ENCODE measurements at places on chromosomes 3 and 15. TPM values are rescaled to one million over a fixed set of nuclear protein-coding genes. Genes with fewer than 3 reads are reported as not detected.

DNA sequence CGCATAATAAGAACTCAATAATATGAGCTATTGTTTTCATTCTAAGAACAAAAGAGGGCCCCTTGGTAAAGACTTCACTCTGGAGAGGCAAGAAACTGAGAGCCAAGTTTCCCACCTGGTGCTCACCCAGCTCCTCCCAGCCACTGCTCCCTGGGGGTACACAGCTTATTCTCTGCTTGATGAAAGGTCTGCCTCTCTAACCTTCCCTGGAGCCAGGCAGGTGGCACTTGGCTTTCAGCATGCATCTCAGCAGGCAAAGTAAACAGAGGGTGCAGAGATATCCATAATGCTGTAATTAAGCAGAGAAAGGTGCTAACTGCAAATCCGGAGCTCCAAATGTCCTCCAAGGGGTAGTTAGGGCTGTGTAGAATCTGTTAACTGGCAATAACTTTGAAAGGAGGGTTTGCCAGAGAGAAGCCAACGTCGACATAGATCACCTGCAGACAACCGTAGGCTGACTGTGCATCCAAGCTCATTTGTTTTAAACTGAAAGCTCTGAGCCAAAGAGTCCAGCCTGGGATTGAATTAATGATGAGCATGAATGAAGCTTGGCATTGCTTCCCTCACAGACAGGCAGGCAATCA is 159.6 kb upstream of the PROK2 start:
- no peaks in the 10 kb centered on the region for H3K36me3 ChIP-seq
- DNase-seq = no peak

GRCh38 chr15:34011481-34011880 is 27.5 kb downstream of the AVEN start:
- H3K4me3 ChIP-seq = no peak overlapping the region
- H3K4me1 ChIP-seq = no peaks in the 10 kb centered on the region
- no peaks in the 10 kb centered on the region for H3K27me3 ChIP-seq
- no peaks in the 10 kb centered on the region for H3K36me3 ChIP-seq
- DNase-seq = no peak

DNA sequence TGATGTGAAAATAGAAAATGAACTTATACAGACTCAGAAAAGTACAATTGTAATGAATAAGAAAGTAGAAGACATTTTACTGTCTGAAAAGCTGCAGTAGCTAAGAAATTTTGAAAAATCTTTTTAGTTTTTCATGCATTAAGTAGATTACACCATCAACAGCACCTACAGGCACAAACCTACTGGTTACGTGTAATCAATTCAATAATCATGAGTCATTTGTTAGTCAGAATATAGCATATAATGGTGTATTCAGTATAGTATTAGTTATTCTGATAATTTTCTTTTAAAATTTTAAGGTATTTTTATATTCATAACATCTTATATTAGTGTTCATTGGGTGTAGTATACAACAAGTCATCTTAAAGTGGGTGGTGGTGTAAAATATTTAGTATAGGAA is 550.5 kb upstream of the GBE1 start:
- H3K27me3 ChIP-seq = no peaks in the 10 kb centered on the region

- peak overlapping the region; percentile 85 for H3K27ac ChIP-seq
- H3K36me3 ChIP-seq = no peaks in the 10 kb centered on the region
- no peaks in the 10 kb centered on the region for H3K27me3 ChIP-seq
These were observed 14.3 kb upstream of the TNFAIP8L3 start for GRCh38 chr15:51108933-51109550.

GRCh38 chr3:139534455-139534812 is 5.1 kb downstream of the RBP1 start:
- no peaks in the 10 kb centered on the region for H3K36me3 ChIP-seq
- H3K4me1 ChIP-seq = peaks cover 7% of the 10 kb centered on the region
- peaks cover 10% of the 10 kb centered on the region for H3K27me3 ChIP-seq
- DNase-seq = peak; percentile 83
- no peak overlapping the region for H3K27ac ChIP-seq

GRCh38 chr3:11060500-11061251 is 68.1 kb downstream of the SLC6A1 start:
- no peaks in the 10 kb centered on the region for H3K27me3 ChIP-seq
- H3K4me3 ChIP-seq = peak overlapping the region; percentile 56
- peak; percentile 82 for DNase-seq
- H3K27ac ChIP-seq = no peak overlapping the region
- no peaks in the 10 kb centered on the region for H3K4me1 ChIP-seq

DNA sequence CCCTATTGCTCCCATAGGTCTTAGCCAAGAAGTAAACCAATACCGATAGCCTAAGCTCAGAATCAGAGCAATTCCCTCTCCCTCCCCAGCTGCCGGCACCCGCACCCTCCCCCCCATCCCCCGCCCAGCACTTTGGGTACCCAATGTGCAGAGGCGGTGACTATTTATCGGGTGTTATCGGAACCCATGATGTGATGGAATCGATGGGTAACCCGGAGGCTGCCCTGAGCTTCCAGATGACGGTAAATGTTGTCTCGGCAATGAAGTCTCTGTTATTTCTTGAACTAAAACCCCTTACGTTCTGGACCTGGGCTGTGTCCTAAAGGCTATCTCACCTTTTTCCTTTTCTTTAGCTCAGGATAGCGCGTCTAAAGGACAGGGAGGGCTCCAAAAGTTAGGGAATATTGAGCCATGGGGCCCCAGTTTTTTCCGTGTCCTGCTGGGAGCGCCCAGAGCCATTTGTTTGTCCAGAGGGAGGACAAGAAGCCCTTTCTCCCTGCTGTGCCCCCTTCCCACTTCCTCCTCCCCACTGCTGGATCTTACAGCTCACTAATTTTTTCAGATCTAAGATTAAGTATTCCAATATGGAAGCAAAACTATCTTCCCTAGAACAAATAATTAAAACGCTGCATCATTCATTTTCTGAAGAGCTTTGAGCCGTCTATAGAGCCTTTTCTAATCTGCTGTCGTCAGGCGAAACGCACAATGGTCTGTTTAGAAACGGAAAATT is 1.5 kb downstream of the SLITRK3 start:
- H3K27ac ChIP-seq = no peak overlapping the region
- DNase-seq = no peak
- H3K36me3 ChIP-seq = no peaks in the 10 kb centered on the region
- H3K27me3 ChIP-seq = peaks cover 41% of the 10 kb centered on the region
- no peaks in the 10 kb centered on the region for H3K4me1 ChIP-seq
- no peak overlapping the region for H3K4me3 ChIP-seq

GRCh38 chr3:138845181-138845601 is 10.5 kb upstream of the PIK3CB start:
- H3K4me3 ChIP-seq = no peak overlapping the region
- no peaks in the 10 kb centered on the region for H3K27me3 ChIP-seq
- no peaks in the 10 kb centered on the region for H3K36me3 ChIP-seq
- no peaks in the 10 kb centered on the region for H3K4me1 ChIP-seq

DNA sequence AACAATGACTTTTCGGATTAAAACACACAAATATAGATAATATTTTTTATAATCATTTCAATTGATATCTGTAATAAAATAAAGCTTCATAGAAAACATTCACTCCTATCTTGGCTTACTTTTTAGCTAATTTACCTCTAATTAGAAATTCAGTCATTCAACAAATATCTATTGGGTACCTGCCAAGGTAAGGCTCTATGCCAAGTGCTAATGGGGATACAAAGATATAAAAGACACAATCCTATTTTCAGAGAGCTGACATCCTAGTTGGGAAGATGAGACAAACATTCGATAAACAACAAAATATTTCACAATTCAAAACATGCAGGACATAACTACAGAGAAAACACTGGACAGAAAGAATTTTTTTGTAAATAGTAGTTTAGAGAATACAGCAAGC is 63.3 kb downstream of the ULK4 start:
- H3K4me1 ChIP-seq = peaks cover 8% of the 10 kb centered on the region
- H3K4me3 ChIP-seq = no peak overlapping the region
- H3K27me3 ChIP-seq = no peaks in the 10 kb centered on the region
- H3K27ac ChIP-seq = no peak overlapping the region
- no peak for DNase-seq

GRCh38 chr3:193853511-193854219 is 260.7 kb downstream of the OPA1 start:
- H3K27ac ChIP-seq = no peak overlapping the region
- H3K27me3 ChIP-seq = peaks cover 36% of the 10 kb centered on the region
- no peaks in the 10 kb centered on the region for H3K36me3 ChIP-seq
- no peak overlapping the region for H3K4me3 ChIP-seq
- no peak for DNase-seq

- H3K4me3 ChIP-seq = peak overlapping the region; percentile 68
- H3K27me3 ChIP-seq = no peaks in the 10 kb centered on the region
- H3K36me3 ChIP-seq = no peaks in the 10 kb centered on the region
- H3K4me1 ChIP-seq = peaks cover 7% of the 10 kb centered on the region
These were observed 559.4 kb downstream of the NR2F2 start for GRCh38 chr15:96889734-96890480.

GRCh38 chr3:13666227-13666619 is 117.3 kb downstream of the FBLN2 start:
- DNase-seq = no peak
- H3K36me3 ChIP-seq = no peaks in the 10 kb centered on the region
- no peaks in the 10 kb centered on the region for H3K4me1 ChIP-seq
- no peak overlapping the region for H3K27ac ChIP-seq
- H3K4me3 ChIP-seq = no peak overlapping the region

GRCh38 chr3:42033741-42034140 is 57.4 kb upstream of the TRAK1 start:
- H3K27me3 ChIP-seq = no peaks in the 10 kb centered on the region
- DNase-seq = peak; percentile 82
- no peaks in the 10 kb centered on the region for H3K36me3 ChIP-seq
- peaks cover 65% of the 10 kb centered on the region for H3K4me1 ChIP-seq
- peak overlapping the region; percentile 54 for H3K4me3 ChIP-seq

DNA sequence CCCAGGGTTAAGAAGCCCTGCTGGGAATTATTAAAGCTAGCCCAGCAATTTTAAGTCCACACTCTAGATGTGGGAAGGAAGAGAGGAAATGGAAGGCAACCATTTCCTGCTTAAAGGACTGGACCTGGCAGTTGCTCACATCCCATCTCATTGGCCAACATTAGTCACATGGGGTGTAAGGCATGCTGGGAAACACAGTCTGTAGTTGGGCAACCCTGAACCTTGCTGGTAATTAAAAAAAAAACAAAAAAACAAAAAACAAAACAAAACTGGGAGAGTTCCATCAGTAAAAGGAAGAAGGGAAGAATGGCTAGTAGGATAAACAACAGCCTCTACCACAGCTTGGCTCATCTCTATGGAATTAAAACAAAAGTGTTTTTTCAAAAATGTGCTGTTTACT is 136.0 kb downstream of the VGLL4 start:
- DNase-seq = no peak
- H3K36me3 ChIP-seq = no peaks in the 10 kb centered on the region
- H3K4me3 ChIP-seq = no peak overlapping the region
- peaks cover 26% of the 10 kb centered on the region for H3K4me1 ChIP-seq
- H3K27me3 ChIP-seq = no peaks in the 10 kb centered on the region
- no peak overlapping the region for H3K27ac ChIP-seq

DNA sequence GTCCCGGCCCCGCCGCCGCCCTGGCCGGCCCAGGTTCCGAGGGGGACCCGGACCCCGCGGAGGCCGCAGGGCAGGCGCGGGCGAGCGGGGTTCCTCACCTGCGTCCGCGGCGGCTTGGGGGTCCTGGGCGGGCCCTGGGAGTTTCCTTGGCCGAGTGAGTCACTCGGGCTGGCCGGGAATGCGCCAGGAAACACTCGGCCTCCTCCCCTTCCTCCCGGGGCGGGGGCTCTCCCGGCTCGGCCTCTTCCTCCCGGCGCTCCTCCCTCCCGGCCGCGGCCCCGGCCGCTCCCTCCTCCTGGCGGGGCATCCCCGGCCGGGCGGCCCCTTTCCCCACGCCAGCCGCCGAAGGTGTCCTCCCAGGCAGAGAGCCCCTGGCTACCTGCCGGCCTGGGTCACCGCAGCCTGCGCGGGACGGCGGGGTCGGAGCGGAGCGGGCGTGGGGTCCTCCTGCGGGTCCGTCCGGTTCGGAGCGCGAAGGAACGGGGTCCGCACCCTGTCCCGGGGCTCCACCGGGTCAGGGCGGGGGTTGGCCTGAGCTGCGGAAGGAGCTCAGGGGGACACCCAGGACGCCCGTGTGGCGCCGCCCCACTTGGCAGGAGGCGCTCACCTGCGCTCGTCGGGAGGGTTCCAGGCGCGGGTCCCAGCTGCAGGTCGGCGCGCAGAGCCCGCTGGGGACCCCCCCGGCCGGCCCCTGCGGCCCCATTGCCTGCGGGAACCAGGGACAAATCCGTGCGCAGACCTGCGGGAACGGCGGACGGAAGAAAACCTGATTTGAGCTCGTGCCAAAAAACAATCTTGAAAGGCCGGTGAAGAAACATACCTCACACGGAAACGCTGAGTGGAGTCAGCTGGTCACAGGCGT is at the start of gene CYFIP1:
Gene CYFIP1 (minus strand): TSS at position 180 of the 862 bp plus-strand sequence. CDS start 33,083 bp downstream, outside the sequence.
- no peaks in the 10 kb centered on the region for H3K27me3 ChIP-seq
- peaks cover 7% of the 10 kb centered on the region for H3K4me1 ChIP-seq
- peak within 1 kb of the TSS; percentile 82 for H3K4me3 ChIP-seq
- H3K27ac ChIP-seq = peak within 1 kb of the TSS; percentile 63

DNA sequence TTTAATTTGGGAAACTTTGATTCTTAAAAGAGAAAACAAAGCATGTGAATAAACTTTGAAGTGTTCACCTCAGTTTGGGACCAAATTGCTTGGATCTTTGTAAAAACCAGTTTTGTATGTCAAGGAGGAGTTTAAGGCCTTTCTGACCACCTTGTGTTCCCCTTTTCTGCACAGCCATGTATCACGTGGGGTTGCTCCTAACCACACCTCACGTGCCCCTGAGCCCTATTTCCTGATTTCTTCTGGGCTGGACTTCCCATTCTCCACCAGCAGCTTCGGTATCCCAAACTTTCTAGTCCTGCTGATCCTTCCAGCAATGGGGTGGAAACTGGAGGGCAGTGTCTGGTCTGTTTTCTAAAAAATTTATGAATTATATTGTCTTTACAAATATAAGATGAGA is 76.4 kb upstream of the STT3B start:
- no peaks in the 10 kb centered on the region for H3K4me1 ChIP-seq
- no peak overlapping the region for H3K4me3 ChIP-seq
- H3K27me3 ChIP-seq = no peaks in the 10 kb centered on the region
- H3K36me3 ChIP-seq = no peaks in the 10 kb centered on the region

- H3K4me3 ChIP-seq = no peak overlapping the region
- no peak for DNase-seq
- H3K36me3 ChIP-seq = no peaks in the 10 kb centered on the region
- no peaks in the 10 kb centered on the region for H3K4me1 ChIP-seq
- H3K27me3 ChIP-seq = no peaks in the 10 kb centered on the region
These were observed 276.6 kb downstream of the UBE2E2 start for GRCh38 chr3:23479615-23480328.

GRCh38 chr3:119608405-119609000 is 10.8 kb downstream of the PLA1A start:
- H3K4me3 ChIP-seq = no peak overlapping the region
- no peaks in the 10 kb centered on the region for H3K27me3 ChIP-seq
- peaks cover 8% of the 10 kb centered on the region for H3K4me1 ChIP-seq
- no peaks in the 10 kb centered on the region for H3K36me3 ChIP-seq
- no peak for DNase-seq
- H3K27ac ChIP-seq = no peak overlapping the region

- H3K27ac ChIP-seq = no peak overlapping the region
- no peak overlapping the region for H3K4me3 ChIP-seq
- no peaks in the 10 kb centered on the region for H3K27me3 ChIP-seq
- no peak for DNase-seq
These were observed 46.7 kb downstream of the IQSEC1 start for GRCh38 chr3:13026534-13026933.

Gene SNTN
- not detected for total RNA-seq

Gene CYP8B1
- not detected for total RNA-seq

Gene PCBP4
- total RNA-seq = 91.2 TPM

Gene PRICKLE2
- 24.8 TPM for total RNA-seq

Gene GPR87
- total RNA-seq = not detected

Gene GCNT3
- total RNA-seq = not detected

Gene GABRA5
- total RNA-seq = 0.22 TPM

Gene MOBP
- total RNA-seq = not detected

Gene B2M
- total RNA-seq = 1,965 TPM

Measured in GM23248 (cell line).